ENCODE measurements at places on chromosomes 2 and 18.

DNA sequence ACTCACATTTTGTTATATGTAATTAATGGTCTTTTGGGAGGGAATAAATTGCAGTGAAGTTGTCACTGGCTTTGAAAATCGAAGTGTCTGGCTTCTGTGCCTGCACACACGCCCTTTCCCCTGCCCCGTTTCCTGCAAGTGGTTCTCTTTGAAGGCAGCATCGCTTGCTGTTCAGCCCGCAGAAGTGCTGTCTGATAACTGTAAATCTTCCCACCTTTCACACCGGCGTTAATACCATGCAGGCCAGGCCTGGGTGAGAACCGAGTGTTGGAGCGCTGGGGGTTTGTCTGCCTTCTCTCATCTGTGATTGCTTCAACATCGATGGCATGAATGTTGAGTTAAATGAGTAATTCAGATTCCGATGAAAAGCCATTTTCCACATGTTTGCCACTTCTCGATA lies 37.9 kb upstream of the RPL31 start:
- no peak for DNase-seq

DNA sequence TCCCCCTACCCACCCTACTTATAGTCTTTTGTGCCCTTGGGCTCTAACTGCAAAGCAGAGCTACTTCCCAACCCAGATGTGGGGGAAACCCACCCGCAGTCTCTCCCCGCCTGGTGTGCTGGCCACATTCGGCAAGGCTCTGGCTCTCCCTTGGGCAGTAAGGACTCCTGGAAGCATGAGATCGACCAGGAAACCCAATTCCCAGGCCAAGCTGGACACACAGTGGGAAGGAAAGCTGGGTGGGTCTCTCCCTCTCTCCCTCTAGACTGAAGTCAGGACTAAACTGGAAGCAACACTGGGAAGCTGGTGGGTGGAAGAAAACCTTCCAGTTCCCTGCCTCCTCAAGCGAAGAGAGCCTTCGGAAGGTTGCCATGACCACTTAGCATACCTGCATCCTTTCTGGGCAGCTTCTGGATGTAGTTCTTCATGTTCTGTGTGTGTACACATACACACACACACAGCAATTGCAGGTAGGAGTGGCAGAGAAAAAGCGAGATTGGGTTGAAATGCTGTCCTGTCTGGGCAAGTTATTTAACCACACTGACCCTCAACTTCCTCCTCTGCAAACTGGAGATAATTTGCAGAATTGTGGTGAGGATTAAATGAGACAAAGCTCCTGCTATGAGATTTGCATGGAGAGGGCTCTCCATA lies 33.9 kb downstream of the ZBTB7C start:
- no peak for DNase-seq

- DNase-seq: no peak
Measured at GRCh38 chr2:186855216-186855615, 6.2 kb upstream of the ZSWIM2 start.

DNA sequence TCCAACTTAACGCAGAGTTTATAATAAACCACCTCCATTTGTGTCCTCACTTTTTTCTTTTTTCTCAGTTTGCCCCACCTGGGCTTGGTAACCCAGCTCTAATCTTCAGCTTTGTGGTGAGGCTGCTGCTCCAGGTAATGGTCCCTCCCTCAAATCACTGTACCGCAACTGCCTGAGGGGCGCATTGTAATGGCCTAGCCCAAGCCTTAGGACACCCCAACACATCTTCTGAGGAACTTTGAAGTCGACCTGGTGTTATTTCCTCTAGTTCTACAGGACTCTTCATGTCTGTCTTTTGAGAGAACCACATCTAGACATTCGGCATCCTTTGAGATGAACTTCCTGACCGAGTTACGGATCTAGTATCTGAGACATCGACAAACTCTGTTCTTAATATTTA lies 99.7 kb downstream of the PLEKHM3 start:
- no peak for DNase-seq

DNA sequence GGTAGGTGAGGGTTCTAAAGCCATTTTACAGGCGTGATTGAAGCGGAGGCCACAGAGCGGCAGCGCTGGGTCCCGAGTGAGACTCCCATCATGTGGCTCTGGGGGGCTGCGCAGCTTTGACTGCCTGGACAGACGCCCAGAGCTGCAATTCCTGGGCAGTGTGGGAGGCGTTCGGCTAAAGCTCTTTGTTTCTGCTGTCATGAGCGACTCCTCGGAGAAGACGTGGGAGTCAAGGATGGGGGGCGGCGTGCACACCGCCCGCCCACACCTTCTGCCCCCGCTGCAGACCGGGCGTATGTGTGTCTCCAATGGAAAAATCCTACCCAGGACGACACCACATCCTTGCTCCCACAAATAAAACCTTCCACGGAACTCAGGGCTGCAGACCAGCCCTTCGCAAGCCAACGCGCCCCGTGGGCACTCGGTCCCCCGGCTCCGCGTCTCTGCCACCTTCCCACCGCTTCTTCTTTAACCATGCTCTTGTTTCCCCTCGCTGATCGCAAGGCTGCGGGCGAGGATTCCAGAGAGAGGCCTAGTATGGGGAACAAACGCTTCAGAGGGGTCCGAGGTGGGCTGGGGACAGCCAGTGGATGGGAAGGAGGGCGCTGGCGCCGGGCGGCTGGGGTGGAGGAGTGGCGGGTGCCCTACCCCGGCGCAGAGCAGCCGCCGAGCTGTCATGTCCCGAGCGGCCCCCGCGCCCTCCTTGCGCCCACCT lies 680 bp upstream of the LBH start:
- DNase-seq: no peak

DNA sequence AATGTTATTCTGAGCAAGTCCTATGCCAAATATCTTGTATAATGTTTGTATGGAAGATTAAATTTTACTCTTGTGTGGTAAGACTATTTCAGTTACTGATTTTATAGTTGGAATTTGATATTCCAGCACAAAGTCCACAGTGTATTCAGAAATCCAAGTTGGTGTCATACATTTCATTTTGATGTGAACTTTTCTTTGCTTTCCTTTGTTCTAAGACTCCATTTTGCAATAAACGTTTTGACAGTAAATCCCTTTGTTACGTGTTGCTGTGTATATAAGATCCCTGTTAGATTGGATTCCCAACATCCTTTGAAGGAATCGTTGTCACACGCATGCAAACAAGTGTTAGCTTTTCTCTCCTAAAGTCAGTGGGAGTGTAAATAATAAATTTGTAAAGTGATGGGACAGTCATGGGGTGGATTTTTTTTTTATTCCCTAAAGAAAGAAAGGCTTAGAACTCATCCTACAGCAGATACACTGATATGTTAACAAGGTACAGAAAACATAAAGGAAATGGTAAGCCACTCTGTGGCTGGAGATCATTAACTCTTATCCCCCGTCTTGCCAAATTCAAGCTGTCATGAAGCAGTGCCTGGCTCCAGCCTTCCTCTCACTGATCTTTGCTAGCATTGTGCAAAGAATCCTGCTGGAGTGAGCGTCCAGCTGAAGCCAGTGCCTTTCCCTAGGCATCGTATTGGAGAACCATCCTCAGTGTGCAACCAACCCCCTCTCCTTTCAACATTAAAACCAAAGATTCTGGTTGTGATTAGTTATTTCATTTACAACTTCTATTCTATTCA lies 127.6 kb upstream of the CDCA7 start:
- DNase-seq: no peak

DNA sequence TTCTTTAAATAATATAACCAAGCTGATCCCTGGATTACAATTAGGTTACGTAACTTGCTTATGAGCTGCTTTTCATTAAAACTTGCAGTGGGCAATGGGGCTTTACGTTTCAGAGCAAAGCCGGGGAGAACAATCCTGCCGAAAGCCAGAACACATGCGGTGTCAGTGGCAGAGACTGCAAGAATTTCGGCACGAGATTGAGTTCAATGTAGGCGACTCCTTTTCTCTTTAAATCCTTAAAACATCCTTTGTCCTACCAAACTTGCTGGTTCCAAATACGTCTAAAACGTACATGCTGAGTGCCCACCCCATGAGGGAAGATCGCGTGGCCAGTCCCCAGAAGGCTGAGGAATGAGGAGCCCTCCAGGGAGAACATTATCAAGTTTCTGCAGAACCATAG lies 36.8 kb upstream of the NCOA1 start:
- no peak for DNase-seq

- DNase-seq: no peak
Measured at GRCh38 chr2:133484106-133484505, 84.2 kb downstream of the NCKAP5 start.

DNA sequence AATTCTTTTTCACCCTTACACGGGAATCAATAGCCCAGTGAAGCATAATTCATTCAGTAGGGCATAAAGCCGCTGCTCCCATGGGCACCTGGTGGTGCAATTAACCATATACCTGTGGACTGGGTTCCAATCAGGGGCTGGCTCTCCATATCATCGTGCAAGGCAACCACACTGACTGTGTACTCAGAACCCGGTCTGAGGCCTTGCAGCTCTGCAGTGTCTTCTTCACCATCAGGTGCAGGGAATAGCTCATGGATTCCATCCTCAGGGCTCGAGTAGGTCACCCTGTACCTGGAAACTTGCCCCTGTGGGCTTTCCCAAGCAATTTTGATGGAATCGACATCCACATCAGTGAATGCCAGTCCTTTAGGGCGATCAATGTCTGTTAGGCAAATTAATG lies 55.2 kb downstream of the FN1 start:
- DNase-seq: no peak

GRCh38 chr2:105766300-105766866 lies 21.7 kb downstream of the NCK2 start:
- no peak for DNase-seq

- no peak for DNase-seq
Measured at GRCh38 chr2:127984551-127984950, 43.3 kb downstream of the SAP130 start.

DNA sequence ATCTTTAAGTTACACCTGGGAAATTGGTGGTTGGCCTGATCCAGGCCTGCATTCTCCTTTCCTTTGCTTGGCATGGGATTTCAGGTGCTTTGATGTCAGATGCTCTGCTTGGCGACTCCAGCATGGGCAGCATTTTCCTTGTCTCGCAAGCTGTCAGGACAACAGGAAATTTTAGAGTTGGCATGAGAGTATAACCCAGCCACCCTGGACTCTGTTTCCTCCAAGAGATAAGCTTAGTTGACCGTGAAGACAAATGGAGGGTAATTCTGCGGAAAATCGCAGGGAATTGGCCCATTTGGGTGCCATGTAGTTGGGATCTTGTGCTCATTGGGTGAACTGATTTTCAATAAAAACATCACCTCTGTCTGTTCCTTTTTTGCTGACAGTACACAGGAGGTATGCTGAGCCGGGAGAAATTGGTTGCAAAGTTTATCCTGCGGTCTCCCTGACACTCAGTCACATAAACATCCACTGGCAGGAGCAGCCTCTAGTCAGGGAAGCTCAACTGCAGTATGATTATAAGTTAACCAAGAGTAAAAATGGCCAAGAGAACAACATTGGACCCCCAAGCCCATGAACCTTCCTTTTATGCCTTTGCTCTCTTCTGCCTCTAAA lies 409.9 kb downstream of the SETBP1 start:
- no peak for DNase-seq

Measured in non-pigmented ciliary epithelial cell (primary cell).